NCI-H1694 (cell line): ENCODE measurements at places on chromosomes 5 and 9.

DNA sequence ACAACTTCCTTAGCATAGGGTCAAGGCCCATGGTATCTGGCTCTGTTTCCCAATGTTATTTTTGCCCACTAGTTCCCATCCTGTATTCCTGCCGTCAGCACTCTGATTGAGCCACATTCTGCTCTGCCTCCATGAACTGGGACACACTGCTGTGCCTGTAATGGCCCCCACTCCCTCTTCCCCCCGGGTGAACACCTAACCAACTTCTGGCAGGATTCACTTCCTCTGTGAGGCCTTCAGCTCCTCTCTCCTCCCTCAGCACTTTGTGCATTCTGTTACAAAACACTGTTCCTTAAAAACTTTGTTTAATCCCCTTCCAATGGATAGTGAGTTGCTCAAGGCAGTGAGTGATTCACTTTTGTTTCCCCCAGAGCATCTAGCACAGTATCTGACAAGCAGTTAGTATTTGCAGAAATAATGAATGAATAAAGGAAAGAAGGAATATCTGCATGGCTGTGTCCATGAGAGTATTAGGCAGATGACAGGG is 183.6 kb downstream of the EFNA5 start:
- DNase-seq = no peak

DNA sequence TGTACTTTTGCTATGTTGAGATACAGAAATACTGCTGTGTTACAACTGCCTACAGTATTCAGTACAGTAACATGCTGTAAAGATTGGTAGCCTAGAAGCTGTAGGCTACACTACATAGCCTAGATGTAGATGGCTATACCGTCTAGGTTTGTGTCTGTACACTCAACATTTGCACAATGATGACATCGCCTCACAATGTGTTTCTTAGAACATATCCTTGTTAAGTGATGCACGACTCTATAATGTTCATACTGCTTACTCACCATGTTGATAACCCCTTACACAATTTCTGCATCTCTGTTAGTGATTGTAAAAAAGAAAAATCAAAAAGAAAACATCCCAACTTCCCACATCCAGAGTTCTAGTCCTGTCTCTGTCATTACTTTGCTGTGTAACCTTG is 450.0 kb downstream of the CCDC171 start:
- DNase-seq = no peak

DNA sequence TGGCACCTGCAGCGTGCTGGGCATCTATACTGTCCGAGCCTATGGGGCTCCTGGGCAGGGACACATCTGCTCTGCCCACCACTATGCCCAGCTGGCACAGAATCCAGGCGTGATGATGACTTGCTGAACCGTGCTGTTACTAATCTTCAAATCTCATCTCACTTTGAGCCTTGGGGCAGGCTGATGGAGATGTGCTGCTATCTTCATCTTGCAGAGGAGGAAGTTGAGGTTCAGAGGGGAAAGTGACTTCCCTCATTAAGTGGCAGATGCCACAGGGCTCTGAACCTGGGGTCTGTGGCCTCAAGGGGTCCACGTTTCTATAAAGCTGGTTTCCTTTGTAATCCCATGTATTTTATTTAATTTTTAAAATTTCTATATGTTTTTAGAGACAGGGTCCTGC is 4.7 kb downstream of the SLC2A6 start:
- no peak for DNase-seq

- DNase-seq = no peak
Observed at GRCh38 chr5:137734962-137735554, 831 bp downstream of the KLHL3 start.

- DNase-seq = no peak
Observed at GRCh38 chr9:111427186-111427585, 57.0 kb downstream of the ECPAS start.

DNA sequence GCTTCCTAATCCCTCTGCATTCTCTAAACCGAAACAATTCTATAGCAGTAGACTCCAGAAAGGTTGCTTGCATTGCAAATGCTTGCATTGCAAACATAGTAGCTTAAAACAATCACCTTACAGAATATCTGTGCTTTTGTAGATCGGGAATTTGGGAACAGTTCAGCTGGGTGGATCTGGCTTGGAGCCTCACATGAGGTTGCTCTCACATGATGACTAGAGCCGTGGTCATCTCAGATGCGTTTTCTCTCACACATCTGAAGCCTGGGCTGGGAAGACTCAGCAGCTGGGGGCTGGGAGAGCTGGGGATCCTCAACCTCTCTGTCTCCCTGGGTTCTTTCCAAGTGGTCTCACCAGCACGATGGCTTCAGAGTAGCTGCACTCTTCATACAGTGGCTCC is 127.8 kb downstream of the MSX2 start:
- no peak for DNase-seq

DNA sequence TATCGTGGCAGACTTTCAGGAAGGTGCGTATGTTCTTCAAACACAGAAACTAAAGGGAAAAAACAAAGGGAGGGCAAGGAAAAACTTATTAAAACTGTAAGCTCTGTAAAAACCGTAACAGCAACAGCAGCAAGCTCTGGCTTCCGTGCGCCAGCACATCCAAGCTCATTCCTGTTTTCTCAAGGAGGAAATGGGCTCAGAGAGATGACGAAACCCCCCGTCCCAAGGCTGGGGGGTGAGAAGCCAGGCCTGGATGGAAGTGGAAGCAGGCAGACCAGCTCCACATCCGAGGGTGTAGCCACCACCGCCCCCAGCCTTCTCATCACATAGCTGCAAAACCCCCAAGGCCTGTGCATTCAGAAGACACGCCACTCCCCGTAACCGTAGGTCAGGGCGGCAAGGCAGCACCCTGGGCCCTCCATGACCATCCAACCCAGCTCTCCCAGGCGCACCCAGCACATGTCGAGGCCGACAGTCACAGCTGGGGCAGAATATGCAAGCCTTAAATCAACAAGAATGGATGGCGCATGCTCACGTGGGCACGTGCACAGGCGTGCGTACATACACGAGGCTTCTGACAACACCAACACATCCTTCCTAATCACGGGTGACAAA is 52.8 kb downstream of the VAV2 start:
- DNase-seq = no peak

GRCh38 chr5:74587890-74588289 is 52.6 kb downstream of the ENC1 start:
- DNase-seq = no peak

DNA sequence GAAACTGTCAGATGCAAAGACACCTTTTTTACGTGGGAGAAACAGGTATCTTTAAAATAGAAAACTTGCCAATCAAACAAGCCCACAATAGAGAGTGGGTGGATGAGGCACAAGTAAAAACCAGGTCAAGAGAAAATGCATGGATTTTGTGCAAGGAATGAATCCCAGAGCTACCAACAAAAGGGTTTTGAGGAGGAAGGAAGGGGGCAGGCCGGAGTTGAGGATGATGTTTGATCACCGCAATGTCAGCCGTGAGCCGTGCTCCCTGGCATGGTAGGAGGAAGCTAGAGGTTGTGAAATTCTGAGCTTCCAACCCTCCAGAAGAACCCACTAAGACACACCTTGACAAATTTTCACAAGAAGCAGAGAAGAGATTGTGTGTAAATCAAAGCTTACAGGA is 53.2 kb downstream of the HRH2 start:
- no peak for DNase-seq

GRCh38 chr5:8399471-8399870 is 530.5 kb downstream of the MTRR start:
- no peak for DNase-seq

GRCh38 chr9:109767404-109767803 is 12.6 kb upstream of the PALM2AKAP2 start:
- DNase-seq = no peak

GRCh38 chr9:111029260-111029659 is 9.0 kb downstream of the LPAR1 start:
- DNase-seq = no peak

- no peak for DNase-seq
Observed at GRCh38 chr5:1508659-1509290, 15.0 kb downstream of the LPCAT1 start.

DNA sequence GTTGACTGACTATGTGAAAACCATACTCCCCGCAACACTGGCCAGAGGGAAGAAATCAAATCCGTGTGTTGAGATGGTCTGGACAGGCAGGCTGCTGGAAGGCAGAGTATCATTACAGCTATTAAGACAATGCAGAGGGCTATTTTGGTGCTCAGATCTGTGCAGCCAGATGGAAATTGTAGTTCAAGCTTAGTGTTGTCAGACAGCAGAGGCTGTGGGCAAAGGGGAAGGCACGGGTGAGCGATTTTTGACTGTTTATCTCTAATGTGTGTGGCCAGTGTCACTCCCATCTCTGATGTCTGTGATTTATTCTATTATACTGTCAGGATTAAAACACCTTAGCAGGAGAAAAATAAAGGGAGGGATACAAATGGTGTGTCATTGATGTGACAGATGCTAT is 984.4 kb upstream of the WWC1 start:
- no peak for DNase-seq

DNA sequence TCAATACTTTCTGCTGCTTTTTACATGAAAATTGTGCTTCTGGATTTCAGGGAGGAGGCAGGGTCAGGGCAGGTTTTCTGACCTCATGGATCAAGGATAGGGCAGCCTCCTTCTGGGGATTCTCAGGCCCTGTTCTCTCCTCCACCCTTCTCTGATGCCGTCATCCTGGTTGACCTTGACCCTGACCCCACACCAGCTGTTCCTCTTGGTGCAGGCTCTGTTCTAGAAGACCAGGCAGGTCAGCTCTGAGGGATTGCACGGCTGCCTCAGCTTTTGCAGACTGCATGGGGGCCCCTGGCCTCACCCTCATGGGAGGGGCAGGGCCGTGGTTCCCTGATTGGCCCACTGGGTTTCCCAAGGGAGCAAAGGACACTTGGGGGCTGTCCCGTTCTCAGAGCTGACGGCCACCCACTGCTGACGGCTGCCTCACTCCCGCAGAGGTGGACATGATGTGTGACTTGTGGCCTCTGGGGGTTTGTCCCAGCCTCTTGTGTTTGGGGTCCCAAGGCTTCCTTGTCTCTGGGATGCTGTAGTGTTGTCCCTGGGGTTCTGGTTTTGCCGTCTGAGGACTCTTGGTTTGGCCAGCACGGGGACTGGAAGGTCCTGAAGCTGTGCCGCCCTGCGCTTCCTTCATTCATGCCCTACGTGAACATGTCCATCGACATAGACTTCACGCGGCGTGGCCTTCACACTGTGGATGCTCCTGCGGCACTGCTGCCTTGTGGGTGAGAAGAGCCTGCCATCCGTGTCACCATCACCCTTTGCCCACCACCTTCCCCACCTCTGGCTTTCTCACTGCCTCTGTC is 34.5 kb downstream of the CEP72 start:
- no peak for DNase-seq

GRCh38 chr5:149886060-149886459 is 58.5 kb downstream of the PDE6A start:
- DNase-seq = no peak

DNA sequence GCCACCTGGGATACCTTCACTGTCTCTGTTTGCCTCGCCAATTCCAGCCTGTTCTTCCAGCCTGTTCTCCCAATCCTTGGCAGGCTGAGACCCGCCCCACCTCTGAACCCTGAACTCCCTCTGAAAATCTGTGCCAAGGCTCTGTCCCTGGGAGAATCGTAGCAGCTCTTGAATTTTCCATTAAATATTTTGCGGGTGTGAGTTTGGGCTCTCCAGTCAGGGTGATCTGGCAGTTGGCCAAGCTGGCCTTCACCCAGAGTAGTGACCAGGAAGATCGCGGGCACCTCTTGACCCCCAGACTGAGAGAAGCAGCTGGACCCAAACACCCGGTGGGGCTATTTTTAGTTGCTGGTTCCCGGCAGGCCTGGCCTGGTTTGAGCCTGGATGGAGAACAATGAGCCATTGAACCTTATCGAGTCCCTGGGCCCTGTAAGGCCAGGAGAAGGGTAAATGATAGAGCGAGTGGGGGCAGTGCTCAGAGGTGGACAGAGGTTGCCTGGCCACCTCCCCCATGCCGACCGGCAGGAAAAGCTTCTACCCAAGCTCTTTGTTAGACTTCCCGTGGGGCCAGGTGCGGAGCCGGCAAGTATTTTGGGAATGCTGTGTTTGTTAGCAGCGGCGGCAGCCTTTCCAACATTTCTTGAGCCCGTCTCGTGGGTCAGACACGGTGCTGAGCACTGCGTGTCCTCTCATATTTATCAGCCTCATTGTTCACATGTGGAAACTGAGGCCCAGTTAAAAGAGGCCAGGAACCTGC is 146.2 kb downstream of the RGS3 start:
- no peak for DNase-seq

DNA sequence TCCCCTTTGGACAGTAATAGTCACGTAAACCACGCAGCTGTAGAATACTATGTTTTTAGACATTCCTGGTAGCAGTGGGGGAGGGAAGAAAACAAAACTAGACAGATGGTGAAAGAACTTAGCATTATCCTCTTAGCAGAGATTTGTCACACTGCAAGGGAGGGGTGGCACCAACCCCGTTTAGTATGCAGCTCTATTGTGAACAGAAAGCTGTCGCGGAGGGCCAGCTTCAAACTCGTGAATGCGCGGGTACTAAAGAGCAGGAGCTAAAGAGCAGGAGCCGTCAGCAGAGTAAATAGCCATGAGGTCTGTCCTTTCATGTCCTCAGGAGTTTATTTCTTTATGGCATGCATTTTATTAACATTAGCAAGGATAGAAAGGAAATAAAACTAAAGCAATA is 141.9 kb upstream of the SLC12A2 start:
- peak; percentile 51 for DNase-seq

DNA sequence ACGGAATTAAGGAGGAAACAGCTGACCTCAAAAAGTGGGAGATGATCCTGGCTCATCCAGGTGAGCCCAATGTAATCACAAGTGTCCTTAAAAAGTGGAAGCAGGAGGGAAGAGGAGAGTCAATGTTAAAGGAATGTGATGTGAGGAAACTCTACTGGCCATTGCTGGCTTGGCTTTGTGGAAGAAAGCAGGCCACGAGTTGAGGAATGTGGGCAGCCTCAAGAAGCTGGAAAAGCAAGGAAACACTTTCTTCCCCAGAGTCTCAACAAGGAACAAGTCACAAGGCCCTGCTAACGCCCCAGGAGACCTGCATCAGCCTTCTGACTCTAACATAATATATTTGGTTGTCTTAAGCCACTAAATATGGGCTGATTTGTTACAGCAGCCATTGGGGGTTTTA is 252.8 kb downstream of the PSAT1 start:
- no peak for DNase-seq

DNA sequence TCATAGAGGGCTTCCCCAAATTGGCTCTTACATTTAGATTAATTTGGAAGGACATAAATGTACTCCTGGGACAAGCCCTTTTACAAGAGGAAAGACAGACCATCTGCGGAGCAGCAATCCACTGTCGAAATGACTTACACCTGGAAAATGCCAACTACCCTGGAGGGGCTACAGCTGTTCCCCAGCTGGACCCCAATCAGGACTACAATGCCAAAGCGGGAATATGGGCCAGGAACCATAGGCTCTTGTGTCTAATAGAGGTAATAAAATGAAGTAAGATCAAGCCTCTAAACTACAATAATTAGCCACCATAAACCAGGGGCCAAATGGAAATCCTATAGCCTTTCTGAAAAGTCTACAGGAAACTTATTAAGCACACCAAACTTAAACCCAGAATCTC is 581.3 kb downstream of the PDE4D start:
- DNase-seq = no peak
